Right ventricle myocardium inferior (tissue), 1 donor: ENCODE measurements at places on chromosomes 2 and 18. TPM values are rescaled to one million over a fixed set of nuclear protein-coding genes. Genes with fewer than 3 reads are reported as not detected.

GRCh38 chr2:202555356-202555755 lies 79.4 kb upstream of the FAM117B start:
- DNase-seq = no peak

- no peak for DNase-seq
These were observed 43.0 kb upstream of the COL5A2 start for GRCh38 chr2:189222468-189223105.

DNA sequence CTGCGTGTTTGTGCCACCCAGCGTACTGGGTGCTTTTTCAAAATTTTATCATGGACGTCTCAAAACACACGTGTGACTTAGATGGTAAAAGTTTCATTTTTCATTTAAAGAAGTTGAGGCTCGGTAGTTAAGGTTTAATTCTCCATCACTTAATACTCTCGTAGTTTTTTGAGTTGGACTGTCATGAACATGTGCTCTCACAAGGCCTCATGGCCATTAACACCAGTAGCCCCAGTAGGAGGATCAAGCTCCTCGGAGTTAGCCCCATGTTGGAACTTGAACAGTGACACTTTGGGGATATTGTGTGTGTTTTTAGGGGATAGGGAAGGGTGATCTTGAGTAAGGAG lies 15.3 kb downstream of the NMUR1 start:
- DNase-seq = no peak

DNA sequence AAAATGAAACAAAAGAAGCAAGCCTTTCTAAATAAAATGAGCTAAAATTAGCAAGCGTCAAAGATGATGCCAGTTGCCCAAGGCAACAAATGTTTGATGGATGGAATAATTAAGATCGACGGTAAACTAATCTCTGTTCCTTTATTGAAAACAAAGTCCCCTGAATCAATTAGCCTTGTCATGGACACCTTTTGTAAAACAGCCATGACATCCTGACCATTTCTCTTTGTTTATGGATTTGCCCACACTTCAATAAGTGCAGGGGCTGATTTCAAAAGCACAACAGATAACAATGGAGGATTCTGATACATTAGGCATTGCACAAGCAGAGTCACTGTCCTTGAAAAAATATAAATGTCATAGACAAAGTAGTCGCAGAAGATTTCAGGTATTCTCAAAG lies 160.1 kb upstream of the HNRNPA3 start:
- no peak for DNase-seq

GRCh38 chr2:180063494-180064092 lies 56.5 kb upstream of the CWC22 start:
- DNase-seq = no peak

GRCh38 chr2:46036929-46037328 lies 260.3 kb upstream of the EPAS1 start:
- no peak for DNase-seq

DNA sequence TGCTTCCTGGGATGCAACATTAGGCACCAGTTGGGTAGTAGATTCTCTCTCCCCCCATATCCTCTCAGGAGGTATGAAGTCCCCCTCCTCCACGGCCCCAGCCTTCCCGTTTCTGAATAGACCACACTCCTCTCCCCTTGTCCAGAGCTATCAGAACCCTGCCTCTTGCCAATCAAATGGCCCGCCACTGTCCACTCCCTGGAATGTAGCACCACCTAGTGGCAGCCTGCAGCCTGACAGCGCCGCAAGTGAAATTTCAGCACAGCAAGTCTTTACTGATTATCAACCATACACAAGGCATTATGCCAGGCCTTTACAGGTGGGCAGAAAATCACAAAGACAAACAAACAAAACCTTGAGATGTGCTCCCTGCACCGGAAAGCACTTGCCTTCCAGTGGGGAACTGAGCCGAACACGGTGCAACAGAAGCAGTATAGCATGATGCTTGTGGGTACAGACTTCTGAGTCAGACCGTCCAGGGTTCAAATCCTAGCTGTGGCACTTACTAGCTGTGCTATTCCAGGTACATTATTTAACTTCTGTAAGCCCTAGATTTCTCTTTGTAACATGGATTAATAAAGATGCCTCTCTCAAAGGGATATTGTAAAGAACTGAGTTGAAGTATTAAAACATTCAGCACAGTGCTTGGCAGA lies 174.0 kb downstream of the SMAD2 start:
- no peak for DNase-seq

GRCh38 chr2:199977984-199978415 lies 22.6 kb downstream of the MAIP1 start:
- no peak for DNase-seq

The COL4A4 gene
- total RNA-seq = 13.6 TPM
